CMK (cell line): ENCODE measurements at places on chromosomes 16 and 17.

DNA sequence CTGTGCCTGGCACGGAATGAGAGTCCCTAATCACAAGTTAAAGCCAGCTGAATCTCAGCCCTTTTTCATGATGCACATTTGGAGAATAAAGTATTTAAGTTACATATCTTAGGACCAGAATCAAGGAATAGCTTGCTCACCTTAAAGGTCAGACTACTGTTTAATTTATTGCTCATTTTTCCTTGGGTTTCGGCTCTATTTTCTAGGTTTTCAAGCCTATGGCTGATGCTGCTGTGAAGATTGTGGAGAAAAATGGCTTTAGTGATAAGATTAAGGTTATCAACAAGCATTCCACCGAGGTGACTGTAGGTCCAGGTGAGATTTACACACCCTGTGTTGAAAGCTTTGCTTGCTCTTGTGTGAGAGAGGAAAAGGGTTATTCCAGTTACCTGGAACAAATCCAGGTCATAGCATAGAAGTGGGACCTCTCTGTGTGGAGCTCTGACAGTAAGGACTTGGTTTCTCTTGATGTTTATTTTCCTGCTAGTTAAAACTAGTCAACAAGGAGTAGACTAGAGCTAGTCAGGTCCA lies 18.1 kb downstream of the PRMT7 start:
- no peak for DNase-seq

GRCh38 chr17:83175119-83175821 lies 95.9 kb downstream of the METRNL start:
- no peak for DNase-seq

- DNase-seq: no peak
These were observed 57.1 kb upstream of the PVALEF start for GRCh38 chr17:81108220-81108619.

GRCh38 chr17:38621538-38621937 lies 15.8 kb upstream of the SRCIN1 start:
- no peak for DNase-seq

DNA sequence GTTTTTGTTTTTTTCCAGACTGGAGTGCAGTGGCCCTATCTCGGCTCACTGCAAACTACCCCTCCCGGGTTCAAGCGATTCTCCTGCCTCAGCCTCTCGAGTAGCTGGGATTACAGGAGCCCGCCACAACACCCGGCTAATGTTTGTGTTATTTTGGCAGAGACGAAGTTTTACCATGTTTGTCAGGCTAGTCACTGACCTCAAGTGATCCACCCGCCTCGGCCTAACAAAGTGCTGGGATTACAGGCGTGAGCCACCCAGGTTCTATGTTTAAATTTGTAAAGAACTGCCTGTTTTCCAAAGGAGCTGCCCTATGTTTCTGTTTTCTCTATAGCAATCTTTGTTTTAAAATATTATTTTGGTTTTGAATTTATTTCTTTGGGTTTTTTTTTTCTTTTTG lies 13.8 kb upstream of the C16orf87 start:
- DNase-seq: no peak

DNA sequence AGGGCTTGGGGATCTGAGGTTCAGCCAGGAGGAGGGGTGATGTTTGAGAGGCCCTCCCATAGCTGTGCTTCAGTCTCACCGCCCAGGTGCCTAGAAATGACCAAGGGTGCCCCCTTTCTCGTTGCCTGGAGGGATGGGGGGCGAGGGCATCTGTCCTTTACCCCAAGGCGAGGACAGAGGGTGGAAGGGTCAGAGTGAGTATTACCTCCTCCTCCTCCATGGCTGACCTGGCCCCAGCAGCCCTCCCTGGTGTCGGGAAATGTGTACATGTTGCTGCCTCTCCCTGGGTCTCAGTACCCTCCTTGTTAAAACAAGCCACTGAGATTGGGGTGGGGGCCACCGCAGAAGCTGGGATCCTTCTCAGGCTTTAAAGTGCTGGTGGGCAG lies 2.4 kb downstream of the NECAB2 start:
- no peak for DNase-seq

DNA sequence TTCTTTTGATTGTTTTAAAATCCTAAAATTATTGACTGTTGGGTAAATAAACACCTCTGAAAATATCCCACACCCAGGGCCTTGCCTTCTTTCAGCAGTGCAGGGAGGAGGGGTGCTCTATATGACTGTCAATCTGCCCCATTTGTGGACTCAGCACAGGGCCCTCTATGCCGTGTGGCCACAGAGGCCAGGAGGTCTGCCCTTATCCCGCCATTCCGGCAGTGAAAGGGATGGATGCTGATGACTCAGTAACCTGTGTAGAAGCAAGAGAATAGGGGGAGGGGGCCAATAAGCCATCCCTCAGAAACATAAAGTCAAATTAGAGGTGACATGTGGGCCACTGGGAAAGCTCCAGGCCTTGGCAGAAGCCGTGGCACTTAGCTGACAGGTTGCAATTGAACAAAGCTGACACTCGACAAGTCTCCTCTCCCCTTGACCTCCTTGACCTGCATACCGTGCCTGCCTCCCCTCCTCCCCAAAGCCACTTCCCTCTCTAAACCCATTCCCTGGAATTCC lies 281.4 kb upstream of the DYNLRB2 start:
- DNase-seq: no peak
